Stimulated activated CD4-positive, alpha-beta T cell treated with anti-CD3 and anti-CD28 coated beads, Interleukin-1b, Interleukin-23, amount 100 ng/mL, for 24 hours (primary cell): ENCODE measurements at places on chromosomes 13 and 19.

DNA sequence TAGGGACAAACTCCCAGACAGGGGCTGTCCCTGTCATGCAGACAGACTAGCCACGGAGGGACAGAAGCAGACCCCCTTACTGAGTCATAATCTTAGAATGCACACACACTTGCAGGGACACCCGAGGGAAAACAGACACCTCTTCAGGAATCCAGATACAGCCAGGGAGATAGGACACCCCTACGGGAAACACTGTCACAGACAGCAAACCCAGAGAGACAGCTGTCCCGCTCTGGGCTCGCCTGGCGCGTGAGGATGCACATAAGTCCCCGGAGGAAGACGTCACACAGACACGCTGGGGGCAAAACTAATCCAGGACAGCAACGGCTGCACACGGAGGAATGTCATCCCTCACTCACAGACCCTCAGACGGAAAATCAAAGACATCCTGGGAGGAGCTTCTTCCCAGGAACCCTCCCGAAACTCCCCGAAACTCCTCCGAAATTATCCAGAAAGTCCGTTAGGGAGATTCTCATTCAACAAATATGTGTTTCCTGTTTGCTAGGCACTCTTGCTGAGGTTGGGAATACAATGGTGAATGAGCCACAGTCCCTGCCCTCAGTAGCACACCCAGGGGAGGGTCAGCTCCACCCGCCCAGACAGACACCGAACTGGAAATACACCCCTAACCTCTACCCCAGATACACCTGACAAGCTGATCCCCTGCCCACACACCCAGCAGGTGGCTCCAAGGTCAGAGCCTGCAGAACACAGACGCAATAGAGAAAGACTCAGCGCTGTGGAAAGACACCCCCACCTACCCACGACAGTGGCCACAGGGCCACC lies 15.2 kb upstream of the TOMM40 start:
- DNase-seq: no peak

DNA sequence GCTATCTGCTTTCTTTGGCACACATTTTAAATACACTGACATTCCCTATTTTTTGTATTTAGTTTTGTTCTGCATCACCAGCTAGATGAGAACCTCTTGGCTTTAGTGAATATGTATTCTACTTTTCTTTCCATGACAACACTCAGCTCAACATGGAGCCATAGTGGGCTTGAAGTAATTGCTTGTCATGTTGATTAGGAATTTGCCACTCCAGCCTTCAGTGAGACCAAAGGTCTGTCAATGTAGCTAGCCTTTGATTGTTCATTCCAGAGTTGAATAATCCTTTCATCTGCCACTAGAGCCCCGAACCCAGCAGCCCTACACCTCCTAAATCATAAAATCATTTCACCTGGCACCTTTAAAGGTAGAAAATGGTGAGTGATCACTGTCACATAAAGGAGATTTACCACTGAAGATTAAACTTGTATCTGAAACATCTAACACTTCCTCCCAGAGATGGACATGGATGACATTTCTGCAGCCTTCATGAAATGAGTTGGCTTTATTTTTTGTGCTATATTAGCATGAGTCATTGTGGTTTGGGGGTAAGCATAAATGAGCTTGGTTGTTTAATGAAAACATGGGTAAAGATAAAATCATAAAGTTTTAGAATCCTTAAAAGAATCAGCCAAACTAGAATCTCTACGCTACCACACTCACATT lies 29.2 kb upstream of the GARRE1 start:
- DNase-seq: no peak

GRCh38 chr19:39568604-39569003 lies 28.6 kb upstream of the EID2 start:
- DNase-seq: no peak

DNA sequence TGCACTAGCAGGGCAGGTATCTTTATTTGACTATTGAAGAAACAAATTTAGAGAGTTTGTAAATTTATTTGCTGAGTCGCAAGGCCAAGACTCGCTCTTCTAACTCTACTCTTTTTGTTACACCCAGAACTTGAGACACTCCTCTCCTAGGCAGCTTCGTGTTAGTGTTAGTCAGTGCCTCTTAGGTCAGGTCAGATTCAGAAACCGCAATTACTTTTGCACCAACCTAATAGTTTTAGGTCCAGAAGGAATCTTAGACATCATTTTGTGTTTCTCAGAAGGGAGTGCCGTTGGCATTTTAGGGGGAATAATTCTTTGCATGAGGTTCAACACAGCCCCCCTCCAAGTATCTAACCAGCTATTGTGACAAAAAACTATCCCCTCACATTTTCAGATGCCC lies 8.8 kb downstream of the GPR180 start:
- DNase-seq: no peak

DNA sequence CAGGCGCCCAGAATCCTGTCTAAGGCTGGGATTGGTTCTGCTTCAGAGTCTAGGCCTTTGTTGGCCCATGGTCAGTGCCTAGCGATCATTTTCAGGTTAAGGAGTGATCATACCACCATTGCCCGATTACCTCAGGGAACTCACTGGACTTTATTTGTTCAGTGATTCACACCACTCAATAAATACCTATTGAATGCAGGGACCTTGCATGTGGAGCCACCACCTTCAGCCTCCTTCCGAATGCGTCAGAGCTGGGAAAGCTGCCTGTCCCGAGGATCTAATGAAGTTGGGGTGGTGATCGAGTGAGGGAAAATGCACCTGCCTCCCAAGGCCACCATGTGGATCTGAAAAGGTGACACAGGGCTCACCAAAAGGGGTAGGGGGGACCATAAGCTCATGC lies 40.0 kb upstream of the POU2F2 start:
- DNase-seq: no peak

GRCh38 chr19:47479701-47480503 lies 4.1 kb downstream of the KPTN start:
- DNase-seq: no peak

DNA sequence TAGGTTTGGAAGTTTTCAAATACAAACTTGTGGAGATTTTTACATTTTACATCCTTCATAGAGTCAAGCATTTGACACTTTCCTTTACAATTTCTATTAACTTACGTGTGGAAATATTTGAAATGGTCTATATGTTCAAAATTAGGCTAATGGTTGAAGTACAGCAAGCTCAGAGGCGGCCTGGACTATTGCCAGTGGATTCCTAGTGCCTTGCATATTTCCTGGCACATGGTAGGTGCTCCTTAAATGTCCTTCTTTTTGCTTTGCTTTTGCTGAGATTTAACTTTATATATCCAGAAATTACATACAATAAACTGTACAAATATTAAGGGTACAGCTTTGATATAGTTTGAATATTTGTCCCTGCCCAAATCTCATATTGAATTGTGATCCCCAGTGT lies 93.9 kb downstream of the UBL3 start:
- DNase-seq: no peak

DNA sequence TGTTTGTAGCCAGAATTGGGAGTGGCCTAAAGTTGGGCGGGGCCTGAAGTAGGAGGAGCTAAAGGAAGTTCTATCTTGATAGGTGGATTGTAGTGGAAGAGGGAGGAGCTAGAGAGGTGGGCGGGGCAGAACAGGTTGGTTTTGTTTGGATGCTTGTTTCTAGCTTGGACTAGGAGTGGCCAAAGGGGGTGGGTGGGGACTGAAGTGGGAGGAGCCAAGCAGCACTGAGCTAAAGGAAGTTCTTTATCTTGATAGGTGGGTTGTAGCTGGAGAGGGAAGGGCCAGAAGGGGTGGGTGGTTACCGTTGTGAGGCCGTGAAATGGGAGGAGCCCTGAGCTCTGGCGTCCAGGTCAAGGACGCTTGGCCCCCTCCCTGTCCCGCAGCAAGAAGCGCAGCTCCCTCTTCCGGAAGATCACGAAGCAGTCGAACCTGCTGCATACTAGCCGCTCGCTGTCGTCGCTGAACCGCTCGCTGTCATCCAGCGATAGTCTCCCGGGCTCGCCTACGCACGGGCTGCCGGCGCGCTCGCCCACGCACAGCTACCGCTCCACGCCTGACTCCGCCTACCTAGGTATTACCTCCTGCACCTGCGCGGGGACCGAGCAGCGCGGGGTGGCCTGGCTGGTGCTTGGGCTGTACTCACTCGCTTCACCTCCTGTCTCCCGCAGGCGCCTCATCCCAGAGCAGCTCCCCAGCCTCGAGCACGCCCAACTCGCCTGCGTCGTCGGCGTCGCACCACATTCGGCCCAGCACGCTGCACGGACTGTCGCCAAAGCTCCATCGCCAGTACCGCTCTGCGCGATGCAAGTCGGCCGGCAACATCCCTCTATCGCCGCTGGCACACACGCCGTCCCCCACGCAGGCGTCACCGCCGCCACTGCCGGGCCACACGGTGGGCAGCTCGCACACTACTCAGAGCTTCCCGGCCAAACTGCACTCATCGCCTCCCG lies 8.0 kb downstream of the DNASE2 start:
- no peak for DNase-seq

DNA sequence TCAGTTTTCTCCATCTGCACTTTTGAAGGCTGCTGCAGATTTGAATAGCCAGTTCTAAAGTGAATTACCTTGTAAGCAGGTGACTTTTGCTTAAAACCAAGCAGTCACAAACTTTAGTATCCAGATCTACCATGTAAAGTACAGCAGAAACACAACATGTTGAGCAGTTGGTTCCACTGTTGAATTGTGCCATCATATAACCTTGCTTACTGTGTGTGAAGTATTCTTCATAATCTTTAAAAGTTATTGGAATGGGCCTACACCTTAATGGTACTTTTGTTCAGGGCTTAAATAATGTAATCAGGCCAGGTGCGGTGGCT lies 23.2 kb upstream of the MTUS2 start:
- DNase-seq: no peak

DNA sequence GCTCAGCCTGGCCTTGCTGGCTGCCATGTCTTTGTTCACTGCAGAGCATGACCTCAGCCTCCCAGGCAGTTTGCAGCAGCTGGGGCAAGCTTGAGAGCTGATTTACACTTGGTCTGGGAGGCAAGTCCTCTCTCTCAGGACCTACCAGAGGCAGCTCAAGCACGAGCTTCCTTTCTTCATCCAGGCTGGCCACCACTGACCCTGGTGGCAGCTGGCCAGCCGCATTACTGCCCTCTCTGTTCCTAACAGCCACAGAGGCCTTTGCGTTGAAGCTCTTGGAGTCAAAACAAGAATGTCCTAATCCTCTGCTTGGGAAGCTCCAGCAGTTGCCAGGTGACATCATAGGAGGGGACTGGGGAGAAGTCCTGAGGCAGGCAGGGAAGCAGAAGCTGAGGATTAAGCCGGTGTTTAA lies 85.7 kb downstream of the NUFIP1 start:
- DNase-seq: no peak

DNA sequence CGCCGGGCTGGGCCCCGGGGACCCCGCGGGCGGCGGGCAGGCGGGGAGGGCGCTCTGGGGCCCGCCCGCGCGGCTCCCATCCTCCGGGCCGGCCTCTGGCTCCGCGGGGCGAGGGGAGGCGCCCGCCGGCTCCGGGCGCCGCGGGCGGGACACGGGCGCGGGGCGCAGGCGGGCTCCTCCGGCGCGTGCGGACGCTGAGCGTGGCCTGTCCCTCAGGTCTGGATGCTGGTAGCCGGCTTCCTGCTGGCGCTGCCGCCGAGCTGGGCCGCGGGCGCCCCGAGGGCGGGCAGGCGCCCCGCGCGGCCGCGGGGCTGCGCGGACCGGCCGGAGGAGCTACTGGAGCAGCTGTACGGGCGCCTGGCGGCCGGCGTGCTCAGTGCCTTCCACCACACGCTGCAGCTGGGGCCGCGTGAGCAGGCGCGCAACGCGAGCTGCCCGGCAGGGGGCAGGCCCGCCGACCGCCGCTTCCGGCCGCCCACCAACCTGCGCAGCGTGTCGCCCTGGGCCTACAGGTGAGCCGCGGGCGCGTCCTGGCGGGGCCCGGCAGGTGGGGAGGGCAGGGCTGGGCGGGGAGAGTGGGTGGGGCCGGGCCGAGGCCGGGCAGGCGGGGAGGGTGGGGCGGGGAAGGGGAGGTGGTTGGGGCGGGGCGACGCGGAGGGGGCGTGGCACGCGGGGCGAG lies 420 bp downstream of the IL17D start:
- peak; percentile 63 for DNase-seq

GRCh38 chr13:49938921-49939320 lies 2.8 kb upstream of the SPRYD7 start:
- DNase-seq: no peak

DNA sequence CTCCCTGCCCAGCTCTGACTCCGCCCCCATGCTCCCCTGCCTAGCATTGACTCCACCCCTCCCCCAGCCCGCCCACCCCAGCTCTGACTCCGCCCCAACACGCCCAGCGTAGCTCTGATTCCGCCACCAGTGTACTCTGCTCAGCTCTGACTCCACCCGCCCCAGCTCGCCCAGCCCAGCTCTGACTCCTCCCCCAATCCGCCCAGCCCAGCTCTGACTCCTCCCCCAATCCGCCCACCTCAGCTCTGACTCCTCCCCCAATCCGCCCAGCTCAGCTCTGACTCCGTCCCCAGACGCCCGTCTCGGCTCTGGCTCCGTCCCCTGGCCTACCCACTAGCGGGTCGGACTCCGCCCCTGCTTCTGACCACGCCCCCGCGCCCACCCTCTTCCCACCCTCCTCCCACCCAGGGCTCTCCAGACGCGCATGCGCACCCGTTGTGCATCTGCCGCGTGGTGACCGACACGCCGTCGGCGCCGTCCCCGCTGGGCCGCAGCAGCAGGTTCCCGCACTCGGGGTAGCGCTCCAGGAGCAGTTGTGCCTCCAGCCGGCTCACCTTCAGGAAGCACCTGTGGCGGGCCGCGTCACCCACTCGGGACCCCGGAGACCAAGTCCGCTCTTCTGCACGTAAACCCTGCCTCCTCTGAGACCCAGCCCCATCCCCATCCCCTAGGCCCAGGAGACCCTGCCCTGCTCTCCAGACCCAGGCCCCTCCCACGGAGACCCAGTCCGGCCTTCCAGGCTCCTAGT lies 10.2 kb downstream of the STAP2 start:
- peak; percentile 79 for DNase-seq

- DNase-seq: no peak
These were observed 6.9 kb downstream of the MBNL2 start for GRCh38 chr13:97228850-97229521.

DNA sequence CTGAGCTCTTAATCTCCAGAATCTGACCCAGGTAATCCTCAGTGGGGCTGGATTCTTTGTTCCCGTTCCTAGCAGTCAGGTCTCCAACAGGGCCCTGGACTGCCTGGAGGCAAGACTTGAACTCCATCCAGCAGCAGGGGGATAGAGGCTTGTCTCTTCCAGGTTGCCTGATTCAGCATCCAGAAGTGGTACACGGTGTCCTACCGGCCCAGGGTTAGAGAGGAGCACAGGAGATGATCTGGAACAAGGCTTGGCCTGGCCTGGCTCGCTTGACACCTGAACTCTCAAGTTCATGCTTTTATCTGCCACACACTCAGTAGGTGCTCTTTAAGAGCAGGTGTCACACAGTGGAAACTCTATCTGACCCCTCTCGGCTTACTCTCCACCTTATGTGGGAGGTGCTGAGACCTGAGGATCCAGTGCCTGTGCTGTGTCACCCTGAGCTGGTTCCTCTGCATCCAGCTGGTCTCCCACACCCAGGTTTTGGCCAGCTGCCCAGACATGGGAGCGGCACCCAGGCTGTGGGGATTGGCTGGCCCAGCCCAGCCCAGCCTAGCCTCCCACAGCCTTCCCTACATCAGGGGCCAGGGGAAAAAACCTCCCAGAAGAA lies at the start of gene CYP4F3:
CYP4F3 (plus strand) TSS at position 604 of the 610 bp plus-strand sequence. CDS start 519 bp downstream, outside the sequence.
- DNase-seq: no peak

- no peak for DNase-seq
These were observed 35.4 kb downstream of the ARHGAP35 start for GRCh38 chr19:46896076-46896794.

GRCh38 chr13:41465898-41466320 lies 8.6 kb downstream of the RGCC start:
- DNase-seq: no peak

- no peak for DNase-seq
These were observed 43.3 kb downstream of the RFX2 start for GRCh38 chr19:6066661-6067646.

- DNase-seq: no peak
These were observed 449.5 kb downstream of the LIG4 start for GRCh38 chr13:107765724-107766401.

GRCh38 chr13:50948601-50949000 lies 39.0 kb downstream of the RNASEH2B start:
- DNase-seq: no peak
